Tibial artery (tissue), 4 donors: ENCODE measurements at places on chromosomes 5 and 9.
A peak's percentile ranks its signal among the peaks of the same experiment; 100 is the strongest.

- no peak for DNase-seq
Observed at GRCh38 chr5:134236318-134236717, 10.4 kb upstream of the PPP2CA start.

DNA sequence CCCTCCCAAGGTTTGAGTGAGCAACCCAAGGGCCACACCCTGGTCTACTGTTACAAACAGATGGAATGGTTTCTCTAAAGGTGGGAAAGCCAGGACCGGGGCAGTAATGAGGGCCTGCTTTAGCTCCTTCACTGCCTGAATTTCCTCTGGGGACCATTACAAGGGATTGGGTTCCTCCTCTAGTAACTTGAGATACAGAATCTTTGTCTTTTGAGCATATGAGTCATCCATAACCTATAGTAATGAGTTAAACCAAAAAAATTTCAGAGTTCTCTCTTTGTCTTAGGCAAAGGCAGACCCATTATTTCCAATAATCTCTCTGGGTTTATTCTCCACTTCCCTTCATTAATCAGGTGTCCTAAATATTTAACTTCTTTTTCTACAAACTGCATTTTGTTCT lies 618.8 kb downstream of the HINT1 start:
- DNase-seq: no peak

DNA sequence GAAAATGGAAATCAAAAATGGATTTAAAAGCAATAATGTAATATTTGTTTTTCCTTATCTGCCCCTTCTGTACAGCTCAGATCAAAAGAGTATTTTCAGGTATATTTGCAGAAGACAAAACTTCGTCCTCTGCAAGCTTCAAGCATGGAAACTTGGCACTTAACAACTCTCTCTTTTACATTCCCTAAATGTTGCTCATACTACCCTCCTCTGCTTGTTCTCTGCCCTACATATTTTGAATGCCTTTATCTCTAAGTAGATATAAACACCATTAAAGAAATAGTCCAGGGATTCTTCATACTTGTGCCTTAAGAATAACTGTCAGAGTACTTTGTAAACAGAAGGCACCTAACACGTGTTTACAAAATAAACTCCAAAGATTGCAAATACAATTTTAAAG lies 19.2 kb upstream of the SMC2 start:
- DNase-seq: no peak

- DNase-seq: no peak
Observed at GRCh38 chr9:38277601-38278200, 114.8 kb upstream of the ALDH1B1 start.

DNA sequence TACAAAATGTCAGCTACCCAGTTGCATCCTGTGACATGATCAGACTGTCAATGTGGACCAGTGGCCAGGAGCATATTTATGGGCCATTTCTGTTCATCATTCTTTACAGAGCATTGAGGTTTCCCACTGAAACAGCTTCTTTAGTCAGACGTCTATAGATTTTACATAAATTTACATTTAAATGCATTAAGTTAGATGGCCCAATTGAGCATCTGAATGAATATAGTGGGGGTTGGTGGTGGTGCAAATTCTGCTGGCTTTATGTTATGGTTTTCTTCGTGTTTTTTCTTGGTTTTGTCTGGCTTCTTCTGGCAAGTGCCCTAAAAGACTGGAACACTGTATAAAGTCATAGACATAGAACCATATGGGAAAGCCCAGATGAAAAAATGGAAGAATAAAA lies 214.1 kb downstream of the PJA2 start:
- DNase-seq: no peak

DNA sequence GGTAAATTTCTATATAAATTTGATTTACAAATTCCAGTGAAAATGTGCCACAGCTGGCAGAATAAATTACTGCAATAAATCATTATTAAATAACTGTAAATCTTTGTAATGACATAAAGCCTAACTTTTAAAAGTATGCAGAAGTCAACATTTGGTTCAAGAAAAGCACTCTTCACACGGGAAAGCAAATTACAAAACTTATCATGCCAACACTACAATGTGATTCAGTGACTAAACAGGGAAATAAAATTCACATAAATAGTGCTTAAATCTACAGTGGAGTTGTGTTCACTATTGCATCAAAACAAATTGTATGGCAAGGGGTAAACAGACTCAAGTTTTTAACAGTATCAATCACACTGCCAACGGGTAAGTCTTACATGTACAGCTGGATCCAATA lies 117.2 kb downstream of the BNC2 start:
- no peak for DNase-seq

DNA sequence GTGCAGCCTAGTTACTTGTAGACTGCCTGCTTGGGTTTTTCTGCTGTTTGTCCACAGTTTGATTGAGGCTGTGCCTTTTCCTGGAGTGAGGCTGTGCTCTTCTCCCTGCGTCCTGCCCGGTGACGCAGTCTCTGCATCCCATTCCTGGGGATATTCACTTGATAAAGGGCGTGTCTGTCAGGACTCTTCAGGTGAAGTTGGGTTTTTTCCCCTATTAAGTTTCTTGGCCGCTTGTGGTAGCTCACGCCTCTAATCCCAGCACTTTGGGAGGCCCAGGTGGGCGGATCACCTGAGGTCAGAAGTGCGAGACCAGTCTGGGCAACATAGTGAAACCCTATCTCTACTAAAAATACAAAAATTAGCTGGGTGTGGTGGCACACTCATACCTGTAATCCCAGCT lies 50.0 kb upstream of the SUSD3 start:
- no peak for DNase-seq

DNA sequence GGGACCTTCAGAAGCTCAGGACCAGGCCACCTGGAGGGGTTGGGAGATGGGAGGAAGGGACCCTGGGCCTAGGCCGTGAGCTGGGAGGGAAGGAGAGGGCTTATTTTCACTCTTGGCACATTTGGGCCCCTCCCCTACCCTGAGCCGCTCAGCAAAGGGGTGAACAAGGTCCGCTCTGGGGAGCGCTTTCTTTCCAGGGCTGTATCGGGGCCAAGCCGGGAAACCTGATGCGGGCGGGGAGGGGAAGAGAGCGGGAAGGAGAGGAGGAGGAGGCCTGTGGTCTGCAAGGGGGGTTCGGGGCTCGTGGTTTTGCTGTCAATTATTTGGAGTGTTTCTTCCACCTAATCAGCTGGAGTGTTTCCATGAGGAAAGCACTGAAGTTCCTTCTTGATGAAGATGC lies 62.7 kb upstream of the RXRA start:
- DNase-seq: no peak

DNA sequence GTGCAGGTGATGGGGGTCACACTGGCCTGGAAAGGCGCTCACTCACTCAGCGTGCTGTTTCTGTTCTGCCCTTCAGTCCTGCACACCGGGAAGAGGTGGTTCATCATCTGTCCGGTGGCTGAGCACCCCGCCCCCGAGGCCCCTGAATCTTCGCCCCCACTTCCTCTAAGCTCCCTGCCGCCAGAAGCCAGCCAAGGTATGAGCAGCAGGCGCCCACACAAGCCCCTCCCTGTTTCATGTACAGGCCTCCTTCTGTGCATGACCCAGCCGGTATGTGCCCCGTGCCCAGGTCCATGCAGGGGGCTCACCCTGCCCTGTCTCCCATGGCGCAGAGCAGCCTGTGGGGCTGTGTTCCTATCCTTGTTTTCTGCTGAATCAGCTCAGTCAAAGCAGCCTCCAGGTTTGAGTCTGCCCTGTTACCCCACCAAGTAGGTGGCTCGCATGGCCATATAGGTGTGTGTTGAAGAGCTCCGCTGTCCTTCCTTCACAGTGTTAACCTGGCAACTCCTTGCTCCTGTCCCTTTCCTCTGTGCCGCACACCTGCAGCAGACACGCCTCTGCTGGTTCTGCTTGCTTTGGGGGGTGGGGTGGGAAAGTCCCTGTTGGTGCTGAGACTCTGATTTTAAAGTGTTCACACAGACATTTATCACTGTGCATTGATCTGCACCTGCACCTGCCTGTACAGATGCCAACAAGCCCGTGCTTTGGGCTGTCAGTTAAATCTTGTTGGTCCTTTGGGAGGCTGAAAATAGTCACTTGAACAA lies 84.8 kb downstream of the WNK2 start:
- DNase-seq: peak; percentile 41

DNA sequence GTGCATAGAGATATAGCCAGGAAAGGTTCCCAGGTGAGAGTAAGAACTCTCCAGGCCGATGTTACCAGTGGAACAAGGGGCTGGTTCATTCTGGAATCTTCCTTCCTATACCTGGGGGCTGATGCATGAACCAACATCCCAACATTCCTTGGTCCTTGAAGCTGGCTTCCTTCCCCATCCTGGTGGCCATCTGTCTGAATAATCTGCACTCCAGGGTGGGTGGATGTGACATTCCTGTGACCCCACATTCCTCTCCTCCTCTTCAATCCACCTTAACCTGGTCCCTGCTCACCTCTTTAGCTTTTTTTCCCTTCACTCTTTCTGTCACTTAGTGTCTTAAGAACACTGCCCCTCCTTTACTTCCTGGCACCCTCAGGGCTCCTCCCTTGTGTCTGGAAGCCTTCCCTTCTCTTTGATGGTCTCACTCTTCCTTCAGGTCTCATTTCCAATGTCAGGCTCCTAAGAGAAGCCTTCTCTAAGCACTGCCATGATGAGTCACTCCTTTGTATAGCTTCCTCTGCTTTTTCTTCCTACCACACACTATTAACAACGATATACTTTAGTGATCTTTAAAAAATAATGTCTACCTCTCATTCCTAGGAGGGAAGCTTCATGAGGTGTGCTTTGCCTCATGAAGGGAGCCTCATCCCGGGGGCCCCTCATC lies 80.3 kb downstream of the BOD1 start:
- no peak for DNase-seq

DNA sequence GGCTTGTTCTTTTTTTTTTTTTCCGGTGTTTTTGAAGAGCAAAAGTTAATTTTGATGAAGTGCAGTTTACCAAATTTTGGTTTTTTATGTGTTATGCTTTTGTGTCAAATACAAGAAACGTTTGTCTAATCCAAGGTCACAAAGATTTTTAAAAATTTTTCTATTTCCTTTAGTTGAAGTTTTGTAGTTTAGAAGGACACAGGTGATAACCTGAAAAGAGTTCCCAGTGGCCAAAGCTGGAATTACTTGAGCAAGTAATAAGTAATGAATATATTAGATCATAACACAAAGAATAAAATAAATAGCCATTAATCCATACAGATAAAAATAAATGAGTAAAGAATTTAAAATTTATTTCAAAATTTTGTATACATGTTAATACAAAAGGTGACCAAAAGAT lies 71.5 kb downstream of the FCHO2 start:
- no peak for DNase-seq

DNA sequence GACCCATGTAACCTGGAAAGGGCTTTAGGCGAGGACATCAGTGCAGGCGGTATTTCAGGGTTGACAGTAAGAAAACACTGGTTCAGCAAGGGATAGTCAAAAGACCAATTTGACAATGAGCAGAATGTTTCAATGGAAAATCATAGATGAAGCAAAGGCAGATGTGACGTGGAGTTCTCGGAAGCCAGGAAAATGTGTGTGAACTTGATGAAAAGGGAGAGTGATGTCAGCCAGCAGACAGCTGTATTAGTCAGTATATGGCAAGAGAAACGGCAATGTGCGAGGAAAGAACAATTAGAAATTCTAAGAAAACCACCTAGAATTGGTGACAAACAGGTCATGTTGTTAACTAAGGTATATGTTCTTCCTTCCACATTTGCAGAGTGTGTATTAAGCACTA lies 503.9 kb upstream of the DAB2 start:
- no peak for DNase-seq

GRCh38 chr5:109998726-109999125 lies 309.0 kb downstream of the MAN2A1 start:
- DNase-seq: no peak

- DNase-seq: no peak
Observed at GRCh38 chr9:32957358-32957757, 44.1 kb downstream of the APTX start.

- no peak for DNase-seq
Observed at GRCh38 chr9:132756214-132756845, 86.1 kb downstream of the GTF3C4 start.

GRCh38 chr9:20591223-20591622 lies 31.1 kb downstream of the MLLT3 start:
- no peak for DNase-seq

DNA sequence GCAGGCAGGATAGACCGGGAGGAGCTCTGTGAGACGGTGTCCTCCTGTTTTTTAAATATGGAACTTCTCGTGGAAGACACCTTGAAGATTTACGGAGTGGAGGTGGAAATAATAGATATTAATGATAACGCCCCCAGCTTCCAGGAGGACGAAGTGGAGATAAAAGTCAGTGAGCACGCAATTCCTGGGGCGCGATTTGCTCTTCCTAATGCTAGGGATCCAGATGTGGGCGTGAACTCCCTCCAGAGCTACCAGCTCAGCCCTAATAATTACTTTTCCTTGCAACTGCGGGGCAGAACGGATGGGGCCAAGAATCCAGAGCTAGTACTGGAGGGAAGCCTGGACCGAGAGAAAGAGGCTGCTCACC lies 621 bp downstream of the PCDHGA11 start:
- no peak for DNase-seq

DNA sequence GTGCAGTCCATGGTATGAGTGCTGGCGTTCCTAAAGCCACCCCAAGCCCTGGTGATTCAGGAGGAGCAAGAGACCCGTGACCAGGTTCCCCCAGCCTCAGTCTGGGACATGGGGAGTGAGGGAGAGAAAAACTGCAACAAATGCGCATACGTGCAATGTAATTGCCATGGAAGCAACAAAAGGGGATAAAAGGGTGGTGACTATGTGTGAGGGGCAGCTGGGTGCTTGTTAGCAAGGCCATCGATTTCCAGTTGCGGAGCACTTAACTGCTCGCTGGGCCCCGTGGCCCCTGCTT lies 709 bp upstream of the SH3PXD2B start:
- no peak for DNase-seq

DNA sequence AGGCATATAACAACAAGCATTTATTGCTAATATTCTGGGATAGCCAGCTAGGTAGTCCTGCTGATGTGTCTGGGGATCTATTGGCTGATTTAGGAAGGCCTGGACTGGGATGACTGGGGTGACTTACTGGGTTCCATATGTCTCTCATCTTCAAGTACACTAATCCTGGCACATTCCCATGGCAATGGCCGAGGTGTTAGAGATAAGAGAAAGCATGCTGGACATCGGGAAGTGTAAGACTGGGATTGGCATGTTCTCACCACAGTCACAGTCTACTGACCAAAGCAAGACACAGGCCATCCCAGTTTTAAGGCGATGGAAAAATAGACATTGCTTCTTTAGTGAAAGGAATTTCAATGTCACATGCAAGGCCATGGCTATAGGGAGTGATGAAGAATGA lies 29.7 kb downstream of the F2R start:
- DNase-seq: no peak

GRCh38 chr9:137606005-137606621 lies 627 bp downstream of the ARRDC1 start:
- DNase-seq: no peak

GRCh38 chr5:156522651-156523529 lies 195.9 kb downstream of the SGCD start:
- DNase-seq: no peak
